ENCODE measurements at places on chromosomes 7 and 10.

- no peak for DNase-seq
Measured at GRCh38 chr7:70068531-70068930, 470.3 kb downstream of the AUTS2 start.

GRCh38 chr7:35257251-35258124, 3.6 kb upstream of the TBX20 start:
- no peak for DNase-seq

DNA sequence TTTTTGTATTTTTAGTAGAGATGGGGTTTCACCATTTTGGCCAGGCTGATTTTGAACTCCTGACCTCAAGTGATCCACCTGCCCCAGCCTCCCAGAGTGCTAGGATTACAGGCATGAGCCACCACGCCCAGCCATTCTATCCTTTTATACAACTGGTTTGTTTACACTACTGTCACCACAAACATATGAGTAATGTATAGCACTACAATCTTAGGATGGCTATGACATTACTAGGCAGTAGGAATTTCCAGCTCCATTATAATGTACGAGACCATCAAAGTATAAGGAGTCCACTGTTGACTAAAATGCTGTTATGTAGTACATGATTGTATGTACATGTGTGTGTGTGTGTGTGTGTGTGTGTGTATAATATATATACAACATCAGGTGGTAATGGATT, 1126.1 kb upstream of the LRRN3 start:
- DNase-seq: no peak

- DNase-seq: no peak
Measured at GRCh38 chr10:80500572-80501380, 36.9 kb upstream of the SH2D4B start.

GRCh38 chr10:109403551-109403950, 519.8 kb downstream of the XPNPEP1 start:
- no peak for DNase-seq

DNA sequence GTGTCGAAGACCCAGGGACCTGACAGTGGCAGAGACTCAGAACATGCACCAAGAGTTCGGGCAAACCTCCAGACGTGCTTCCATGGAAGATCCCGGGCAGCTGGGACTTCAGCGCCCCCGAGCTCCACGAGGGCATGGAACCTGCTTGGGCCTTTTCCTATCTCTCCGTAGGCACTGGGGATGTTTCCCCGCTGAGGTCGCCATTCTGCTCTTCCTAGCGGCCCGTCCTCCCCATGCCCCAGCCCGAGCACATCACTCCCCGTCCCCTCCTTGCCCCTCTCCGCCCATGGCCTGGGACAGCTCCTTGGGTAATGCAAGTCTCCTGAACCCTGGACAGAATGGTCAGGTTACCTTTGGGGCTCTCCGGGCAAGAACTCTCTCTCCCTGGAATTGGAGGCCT, 32.3 kb upstream of the SHH start:
- DNase-seq: no peak

DNA sequence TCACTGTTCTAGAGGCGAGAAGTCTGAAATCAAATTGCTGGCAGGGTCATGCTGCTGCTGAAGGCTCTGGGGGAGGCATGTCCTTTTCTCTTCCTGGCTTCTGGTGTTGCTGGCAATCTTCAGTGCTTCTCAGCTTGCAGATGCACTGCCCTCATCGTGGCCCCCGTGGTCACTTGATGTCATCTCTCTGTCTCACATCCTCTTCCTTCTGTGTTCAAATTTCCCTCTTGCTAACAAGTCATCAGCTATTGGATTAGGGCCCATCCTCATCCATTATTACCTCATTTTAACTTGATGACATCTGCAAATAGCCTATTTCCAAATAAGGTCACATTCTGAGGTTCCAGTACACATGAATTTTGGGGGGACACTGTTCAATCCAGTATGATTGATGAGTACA, 36.6 kb upstream of the SRGN start:
- no peak for DNase-seq

DNA sequence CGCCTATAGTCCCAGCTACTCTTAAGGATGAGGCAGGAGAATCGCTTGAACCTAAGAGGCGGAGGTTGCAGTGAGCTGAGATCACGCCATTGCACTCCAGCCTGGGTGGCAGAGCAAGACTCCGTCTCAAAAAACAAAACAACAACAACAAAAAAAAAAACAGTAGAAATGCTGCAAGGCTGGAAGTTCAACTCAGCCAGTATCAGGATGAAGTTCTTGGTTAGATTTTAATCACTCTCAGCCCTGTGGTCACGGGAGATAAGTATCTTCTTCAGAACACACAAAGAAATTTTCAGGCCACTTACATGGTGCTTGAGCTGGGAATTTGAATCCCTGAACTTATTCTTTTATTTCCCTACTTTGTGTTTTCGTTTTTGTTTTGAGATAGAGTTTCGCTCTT, 120.4 kb downstream of the MARCHF5 start:
- no peak for DNase-seq

DNA sequence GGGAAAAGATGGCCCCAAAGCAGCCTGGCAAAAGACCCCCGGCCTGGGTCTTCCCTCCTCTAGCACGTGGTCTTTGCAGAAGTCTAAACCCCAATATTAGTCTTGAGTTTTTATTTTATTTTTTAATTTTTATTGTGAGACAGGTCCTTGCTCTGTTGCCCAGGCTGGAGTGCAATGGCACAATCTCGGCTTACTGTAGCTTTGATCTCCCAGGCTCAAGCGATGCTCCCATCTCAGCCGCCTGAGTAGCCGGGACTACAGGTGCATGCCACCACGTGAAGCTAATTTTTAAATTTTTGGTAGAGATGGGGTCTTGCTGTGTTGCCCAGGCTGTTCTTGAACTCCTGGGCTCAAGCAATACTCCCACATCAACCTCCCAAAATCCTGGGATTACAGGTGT, 40.3 kb upstream of the MXI1 start:
- DNase-seq: no peak

DNA sequence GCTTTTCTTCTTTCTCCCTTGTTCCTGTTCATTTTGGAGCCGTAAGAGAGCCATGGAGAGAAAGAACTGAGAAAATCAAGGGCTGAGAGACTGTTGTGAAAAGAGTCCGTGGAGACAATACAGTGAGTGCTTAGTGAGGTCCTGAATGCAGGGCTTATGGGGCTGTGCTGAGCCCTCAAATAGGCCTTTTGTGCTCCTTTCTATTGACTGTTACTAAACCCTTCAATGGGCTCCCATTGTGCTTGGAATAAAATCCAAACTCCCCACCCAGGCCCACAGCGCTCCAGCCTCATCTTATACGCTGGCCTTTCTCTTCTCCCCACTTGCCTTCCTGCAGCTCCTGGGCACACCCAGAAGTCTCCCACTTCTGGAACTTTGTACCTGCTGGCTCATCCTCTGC, 243.1 kb upstream of the HABP2 start:
- no peak for DNase-seq

DNA sequence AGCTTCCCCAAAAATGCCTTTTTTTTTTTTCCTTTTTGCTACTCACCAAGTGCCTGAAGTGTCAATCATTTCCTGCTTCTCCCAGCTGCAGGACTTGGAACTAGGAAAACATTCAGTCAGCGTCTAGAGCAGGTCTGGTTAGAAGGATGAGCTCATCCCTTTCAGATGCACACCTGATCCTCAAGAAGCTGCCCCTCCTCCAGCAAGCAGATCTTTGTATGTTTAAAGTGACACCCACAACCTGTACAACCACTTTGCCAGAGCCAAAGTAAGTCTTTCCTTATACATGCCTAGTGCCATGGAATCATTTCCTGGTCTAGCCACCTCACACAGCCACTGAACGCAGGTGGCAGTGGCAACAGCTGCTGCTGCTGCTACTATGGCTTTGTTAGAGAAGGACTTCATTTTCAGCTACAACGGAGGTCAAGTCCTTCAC, 10.4 kb upstream of the USP54 start:
- DNase-seq: no peak

GRCh38 chr7:75992083-75992755, 2.2 kb downstream of the TMEM120A start:
- no peak for DNase-seq

GRCh38 chr10:97861097-97861750, 11.6 kb downstream of the GOLGA7B start:
- no peak for DNase-seq

GRCh38 chr10:74836877-74837276, 10.5 kb downstream of the KAT6B start:
- DNase-seq: no peak

- no peak for DNase-seq
Measured at GRCh38 chr10:131056091-131056579, 255.4 kb downstream of the TCERG1L start.

DNA sequence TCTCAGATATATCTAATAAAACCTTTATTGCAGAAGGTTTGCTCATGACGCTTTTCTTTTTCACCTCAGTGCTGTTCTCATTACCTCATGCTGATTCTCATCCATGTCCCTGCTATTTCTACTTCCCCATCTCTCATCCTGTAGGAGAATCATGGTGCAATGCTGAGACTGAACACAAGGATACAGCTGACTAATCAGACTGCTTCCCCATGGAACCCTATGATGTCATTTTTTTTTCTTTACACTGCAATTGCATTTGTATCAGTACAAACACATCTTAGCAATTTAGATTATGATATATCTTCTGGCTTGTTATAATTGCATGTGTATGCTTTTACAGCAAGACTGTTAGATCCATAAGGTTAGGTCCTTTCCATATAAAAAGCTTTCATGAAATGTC, 93.7 kb downstream of the SEMA3A start:
- DNase-seq: no peak

DNA sequence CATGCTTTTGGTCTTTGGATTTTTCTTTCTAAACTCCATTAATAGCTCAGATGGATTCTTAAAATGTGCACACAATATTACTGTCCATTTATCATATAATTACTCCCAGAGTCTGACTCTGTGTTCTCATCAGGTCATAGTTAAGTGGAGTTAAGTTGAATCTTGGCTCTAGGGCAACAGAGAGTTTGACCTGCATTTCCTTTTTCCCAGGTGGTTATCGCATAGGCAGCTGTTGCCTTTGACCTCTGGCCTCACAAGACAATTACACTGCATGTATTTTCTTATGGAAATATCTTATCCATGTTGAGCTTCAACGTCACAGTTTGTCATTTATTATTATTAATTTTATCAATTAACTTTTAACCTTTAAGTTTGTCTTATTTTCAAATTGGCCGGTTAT, 237.5 kb upstream of the HGF start:
- DNase-seq: no peak

DNA sequence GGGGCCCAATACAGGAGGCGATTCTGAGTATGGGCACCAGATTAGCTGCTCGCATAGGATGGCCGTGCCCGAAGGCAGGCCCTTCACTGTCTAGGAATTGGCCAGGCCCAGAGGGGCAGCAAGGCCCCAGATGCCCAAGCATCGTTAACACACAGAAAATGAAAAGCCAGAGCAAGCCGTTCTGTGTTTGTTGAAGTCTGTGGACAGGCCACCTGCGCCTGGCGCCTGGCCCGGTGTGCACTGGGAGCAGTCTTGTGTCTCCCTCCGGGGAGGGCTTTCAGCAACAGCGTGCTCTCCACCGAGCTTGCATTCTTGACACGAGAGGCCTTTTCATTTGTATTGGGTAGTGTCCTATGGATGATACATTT, 34.5 kb upstream of the TTYH3 start:
- DNase-seq: no peak

DNA sequence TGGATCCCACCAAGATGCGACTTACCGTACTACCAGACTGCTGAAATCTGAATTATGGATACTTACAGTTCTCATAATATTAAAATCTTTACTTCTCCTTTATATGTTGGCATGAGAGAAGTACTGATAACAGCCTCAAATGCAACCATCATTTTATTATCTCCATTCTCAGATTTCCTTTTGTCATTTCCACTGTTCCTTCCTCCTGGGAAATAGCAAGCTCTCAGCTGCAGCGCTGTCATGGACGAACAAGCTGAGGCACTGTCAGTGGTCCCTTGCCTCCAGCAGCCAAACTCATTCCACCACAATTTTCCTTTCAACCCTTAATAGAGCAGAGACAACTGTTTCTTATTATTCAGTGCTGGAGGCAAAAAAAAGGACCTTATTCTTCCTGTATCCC, 478.4 kb downstream of the ARL4A start:
- DNase-seq: no peak

- DNase-seq: no peak
Measured at GRCh38 chr10:123272171-123272570, 118.0 kb downstream of the BUB3 start.

GRCh38 chr7:134931487-134931886, 54.8 kb upstream of the AGBL3 start:
- no peak for DNase-seq

DNA sequence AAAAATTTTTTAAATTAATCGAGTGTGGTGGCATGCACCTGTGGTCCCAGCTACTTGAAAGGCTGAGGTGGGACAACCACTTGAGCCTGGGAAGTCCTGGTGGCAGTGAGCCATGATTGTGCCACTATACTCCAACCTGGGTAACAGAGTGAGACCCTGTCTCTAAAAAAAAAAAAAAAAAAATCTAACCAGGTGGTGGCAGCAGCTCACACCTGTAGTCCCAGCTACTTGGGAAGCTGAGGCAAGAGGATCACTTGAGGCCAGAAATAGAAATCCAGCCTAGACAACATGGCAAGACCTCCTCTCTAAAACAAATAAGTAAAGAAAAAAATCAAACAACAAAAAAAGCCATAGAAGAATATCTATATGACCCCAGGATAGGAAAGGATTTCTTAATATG, 3.6 kb upstream of the MYOF start:
- DNase-seq: no peak

- DNase-seq: no peak
Measured at GRCh38 chr10:47337310-47337709, 10.9 kb upstream of the RBP3 start.

DNA sequence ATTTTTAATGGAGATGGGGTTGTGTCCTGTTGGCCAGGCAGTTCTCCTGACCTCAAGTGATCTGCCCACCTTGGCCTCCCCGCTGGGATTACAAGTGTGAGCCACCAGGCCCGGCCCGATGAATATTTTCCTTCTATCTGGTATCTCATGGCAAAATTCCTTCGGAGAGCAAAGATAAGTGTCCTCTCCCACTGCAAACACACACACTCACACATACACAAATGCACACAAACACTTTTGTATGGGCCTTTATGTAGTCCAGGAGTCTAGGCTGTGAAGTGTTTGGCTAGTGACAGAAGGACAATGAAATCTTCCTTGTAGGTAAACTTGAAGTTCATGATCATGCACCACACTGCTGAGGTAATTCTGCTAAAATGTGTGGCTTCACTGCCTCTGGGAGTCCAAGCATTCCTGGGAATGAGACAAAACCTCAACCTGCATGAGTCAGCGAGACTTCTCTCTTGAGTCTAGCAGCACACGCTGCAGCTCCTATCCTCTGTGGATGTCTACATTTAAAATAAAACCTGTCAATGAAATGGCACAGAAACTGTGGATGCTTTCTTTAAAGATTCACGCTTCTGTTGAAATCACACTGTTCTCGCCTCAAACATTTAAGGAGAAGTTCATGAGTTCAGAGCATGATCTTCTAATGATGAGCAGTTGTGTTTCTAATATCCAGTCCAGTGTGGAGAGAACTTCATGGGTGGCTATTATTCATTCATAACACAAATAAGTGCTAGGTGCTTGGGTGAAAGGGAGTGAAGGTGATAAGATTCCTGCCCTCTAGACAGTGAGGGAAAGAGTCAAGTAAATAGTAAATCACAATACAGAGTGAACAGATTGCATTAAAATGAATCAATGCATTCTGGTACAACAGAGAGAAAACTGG, 96.5 kb downstream of the NRP1 start:
- no peak for DNase-seq

- no peak for DNase-seq
Measured at GRCh38 chr10:72000073-72001032, 36.2 kb downstream of the CHST3 start.

GRCh38 chr7:25643770-25644394, 415.6 kb upstream of the NPVF start:
- DNase-seq: no peak
